Caco-2 (cell line): ENCODE measurements at places on chromosomes 4 and X. TPM values are rescaled to one million over a fixed set of nuclear protein-coding genes. Genes with fewer than 3 reads are reported as not detected.

DNA sequence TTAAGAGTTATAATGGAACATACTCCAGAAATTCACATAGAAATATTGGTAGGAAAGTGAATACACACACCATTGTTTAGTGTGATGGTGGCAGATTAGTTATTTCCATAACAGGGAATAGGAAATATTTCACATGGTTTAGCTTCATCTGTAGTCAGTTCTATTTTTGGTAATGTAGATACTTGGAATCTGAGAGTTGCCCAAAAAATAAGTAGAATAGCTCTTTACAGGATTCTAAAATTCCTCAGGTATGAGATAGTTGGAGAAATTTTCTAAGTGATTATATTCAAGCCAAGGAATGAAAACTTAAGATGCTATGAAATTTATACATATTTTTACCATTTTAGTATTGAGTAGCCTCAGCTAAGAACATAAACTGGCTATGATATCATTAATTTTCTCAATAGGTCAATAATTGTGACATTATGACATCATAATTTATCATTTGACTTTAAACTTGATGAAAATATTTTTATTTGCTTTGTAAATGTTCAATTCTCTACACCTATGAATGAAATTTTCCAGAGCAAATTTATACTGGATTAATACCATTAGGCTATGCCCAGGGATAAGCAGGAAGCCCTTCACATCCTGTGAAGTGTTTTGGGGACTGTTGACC, 35.8 kb downstream of the CPEB2 start:
- H3K4me1 ChIP-seq, result peaks cover 3% of the 10 kb centered on the region; the same call in 1 of the 2 replicates
- no peak for DNase-seq
- no peak overlapping the region for H3K27ac ChIP-seq
- no peaks in the 10 kb centered on the region for H3K36me3 ChIP-seq
- H3K27me3 ChIP-seq, result no peaks in the 10 kb centered on the region
- H3K4me3 ChIP-seq, result no peak overlapping the region

Gene MAGIX
- total RNA-seq, result 1.5 and 2.1 TPM in 2 replicates

DNA sequence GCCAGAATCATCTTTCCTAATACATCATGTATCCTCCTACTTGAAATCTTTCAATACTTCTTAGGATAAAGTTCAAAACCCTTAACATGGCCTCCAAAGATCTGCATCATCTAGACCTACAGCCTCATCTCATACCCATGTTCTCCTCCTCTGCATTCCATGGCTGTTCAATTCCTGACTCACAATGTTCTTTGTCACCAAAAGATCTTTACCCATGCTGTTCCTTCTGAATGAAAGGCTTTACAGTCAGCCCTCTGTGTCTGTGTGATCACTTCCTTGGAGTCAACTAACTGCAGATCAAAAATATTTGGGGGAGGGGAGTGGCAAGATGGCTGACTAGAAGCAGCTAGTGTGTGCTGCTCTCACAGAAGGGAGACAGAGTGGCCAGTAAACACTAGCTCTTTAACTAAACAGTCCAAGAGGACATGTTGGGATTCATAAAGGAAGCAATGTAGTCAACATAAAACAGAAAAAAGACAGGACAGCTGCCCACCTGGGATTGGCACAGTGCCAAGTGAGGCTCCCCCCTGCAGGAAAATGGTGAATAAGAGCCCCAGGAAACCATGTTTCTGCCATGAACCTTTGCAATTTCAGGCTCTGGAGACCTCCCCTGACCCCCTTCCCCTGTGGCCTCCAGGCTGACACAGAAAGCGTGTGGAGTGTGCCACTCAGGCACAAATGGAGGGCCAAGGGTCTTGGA, 31.9 kb downstream of the CBR4 start:
- no peak overlapping the region for H3K27ac ChIP-seq
- no peak for DNase-seq
- H3K27me3 ChIP-seq, result no peaks in the 10 kb centered on the region

Gene GPR82
- not detected in 2 replicates for total RNA-seq

Gene C4orf51
- total RNA-seq, result not detected in 2 replicates
